Stromal cell of bone marrow (primary cell): ENCODE measurements at places on chromosomes 13 and 19.

DNA sequence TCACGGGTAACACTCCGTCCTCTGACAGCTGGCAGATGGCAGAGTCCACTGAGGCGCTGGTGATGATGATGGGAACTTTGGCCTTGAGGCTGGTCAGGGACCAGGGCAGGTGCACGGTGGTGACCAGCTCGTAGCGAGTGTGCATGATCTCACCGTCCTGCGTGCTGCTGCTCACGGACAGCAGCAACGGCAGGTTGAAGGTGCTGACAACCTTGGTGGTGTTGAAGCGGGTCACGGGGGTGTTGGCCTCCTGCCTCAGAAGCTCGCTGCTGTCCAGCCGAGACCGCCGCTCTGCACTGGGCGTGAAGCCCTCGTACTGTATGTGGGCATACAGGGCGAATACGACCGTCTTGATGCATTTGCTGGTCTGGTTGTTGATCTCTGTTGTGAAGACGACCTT lies 11.6 kb downstream of the ARRDC5 start:
- DNase-seq, result no peak

DNA sequence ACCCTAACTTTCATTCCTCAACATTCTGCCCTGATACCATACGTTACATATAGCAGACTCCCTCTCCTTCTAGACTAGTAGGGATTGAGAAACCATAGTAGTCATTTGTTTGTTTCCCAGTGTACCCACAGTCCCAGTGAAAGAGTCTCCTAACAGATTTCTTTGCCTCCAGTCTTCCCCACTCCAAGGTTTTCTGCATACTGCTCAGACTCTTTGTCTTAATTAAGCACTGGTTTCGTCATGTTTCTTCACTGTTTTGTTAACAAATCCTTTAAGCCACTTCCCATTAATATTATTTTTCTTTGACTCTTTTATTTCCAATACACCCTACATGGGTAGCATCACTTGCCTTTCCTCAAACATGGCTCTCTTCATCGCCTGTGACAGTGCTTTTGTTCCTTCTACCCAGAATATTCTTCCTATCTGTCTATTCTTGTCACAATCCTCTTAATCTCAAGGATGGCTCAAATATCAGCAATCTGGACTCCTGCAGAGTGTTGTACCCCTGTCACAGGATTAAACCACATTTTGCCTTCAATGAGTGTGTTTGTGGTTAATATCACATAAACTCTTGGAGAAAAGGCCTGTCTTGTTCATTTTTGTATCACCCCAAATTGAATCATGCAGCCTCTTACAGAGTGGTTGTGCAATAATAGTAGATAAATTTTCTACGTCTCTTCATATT lies 92.7 kb upstream of the KLF12 start:
- peak; percentile 63 for DNase-seq

DNA sequence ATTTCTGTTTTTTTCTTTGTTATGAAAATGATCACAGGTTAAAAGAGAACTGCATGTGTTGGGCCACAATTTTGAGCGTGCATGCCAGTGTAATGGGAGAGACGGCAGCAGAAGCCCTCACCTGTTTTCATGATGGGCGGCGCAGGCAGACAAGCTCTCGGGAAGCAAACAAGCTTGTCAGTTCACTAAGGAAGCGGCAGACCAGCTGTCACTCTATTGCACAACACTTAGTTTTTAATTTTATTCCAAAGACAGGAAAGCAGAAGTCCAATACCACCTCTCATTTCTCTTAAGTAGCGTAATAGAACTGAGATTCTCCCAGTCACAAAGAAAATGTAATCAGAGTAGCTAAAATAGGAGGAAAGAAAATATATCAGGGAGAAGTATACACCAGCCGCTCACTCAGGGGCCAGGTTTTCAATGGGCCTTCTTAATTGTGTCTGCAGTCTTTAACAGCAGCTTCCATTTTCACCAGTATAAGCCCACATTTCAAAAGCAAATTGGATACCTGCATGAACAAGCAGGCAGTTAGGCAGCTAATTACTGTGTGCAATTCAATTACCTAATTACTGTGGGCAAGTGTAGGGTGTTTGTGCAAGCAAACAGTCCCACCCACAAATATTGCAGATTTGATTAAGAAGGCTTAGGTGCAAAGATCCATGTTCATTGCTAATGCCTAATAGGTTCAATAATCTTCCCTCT lies 711.4 kb downstream of the DIAPH3 start:
- no peak for DNase-seq

GRCh38 chr19:33826521-33826920 lies 29.9 kb downstream of the KCTD15 start:
- DNase-seq, result no peak

GRCh38 chr13:73602295-73602694 lies 531.9 kb downstream of the KLF12 start:
- no peak for DNase-seq

- peak; percentile 38 for DNase-seq
These were observed 113.7 kb downstream of the RFC3 start for GRCh38 chr13:33931397-33932311.

DNA sequence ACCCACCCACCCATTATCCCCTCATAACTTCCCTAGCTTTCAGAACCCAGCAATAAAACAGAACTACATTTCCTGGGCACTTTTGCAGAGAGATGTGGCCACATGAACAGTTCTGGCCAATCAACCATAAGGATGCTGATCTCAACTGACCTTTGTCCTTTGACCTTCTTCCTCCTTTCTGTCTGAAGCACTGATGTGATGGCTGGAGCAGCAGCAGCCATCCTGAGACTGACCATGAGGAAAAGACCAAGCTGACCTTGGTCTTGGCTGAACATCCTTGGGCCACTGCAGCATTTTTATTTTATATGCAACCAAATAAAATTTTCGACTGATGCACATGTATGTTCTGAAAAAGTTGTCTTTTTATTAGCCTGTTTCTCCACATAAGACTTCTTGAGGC lies 33.1 kb upstream of the CACNA1A start:
- DNase-seq, result no peak

GRCh38 chr19:29628661-29629385 lies 22.7 kb downstream of the POP4 start:
- DNase-seq, result no peak

- DNase-seq, result no peak
These were observed 1.1 kb downstream of the ARL11 start for GRCh38 chr13:49629196-49629938.

GRCh38 chr13:99329477-99329876 lies 22.3 kb upstream of the GPR183 start:
- no peak for DNase-seq

DNA sequence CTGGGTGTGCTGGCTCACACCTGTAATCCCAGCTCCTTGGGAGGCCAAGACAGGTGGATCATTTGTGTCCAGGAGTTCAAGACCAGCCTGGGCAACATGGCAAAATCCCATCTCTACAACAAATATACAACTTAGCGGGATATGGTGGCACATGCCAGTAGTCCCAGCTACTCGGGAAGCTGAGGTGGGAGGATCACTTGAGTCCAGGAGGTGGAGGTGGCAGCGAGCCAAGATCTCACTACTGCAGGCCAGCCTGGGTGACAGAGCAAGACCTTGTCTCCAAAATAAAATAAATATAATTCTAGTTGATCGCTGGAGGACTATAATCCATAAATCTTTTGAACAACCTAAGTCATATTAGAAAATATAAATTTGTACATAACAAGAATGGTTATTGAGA lies 1061.5 kb upstream of the PCDH9 start:
- no peak for DNase-seq

GRCh38 chr19:8001995-8002849 lies 3.2 kb downstream of the ELAVL1 start:
- peak; percentile 50 for DNase-seq

GRCh38 chr19:7560255-7560654 lies 24.7 kb downstream of the PNPLA6 start:
- DNase-seq, result no peak

DNA sequence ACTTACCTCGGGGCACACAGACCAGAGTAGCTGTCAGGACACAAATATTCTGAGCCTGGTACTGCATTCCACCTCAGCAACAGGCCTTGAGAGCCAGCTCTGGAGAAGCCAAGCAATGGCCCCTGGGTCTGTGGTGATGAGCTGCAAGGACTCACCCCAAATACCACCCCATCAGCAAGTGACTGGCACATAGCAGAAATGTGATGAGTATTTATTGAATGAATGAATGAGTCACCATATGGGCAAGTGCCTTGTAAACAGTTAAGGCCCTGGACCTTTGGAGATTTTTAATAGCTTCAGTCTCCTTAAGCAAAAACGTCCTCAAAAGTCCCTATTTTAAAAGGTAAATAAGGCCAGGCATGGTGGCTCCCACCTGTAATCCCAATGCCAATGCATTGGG lies 18.2 kb downstream of the GSX1 start:
- no peak for DNase-seq

- DNase-seq, result no peak
These were observed 4.0 kb upstream of the FTL start for GRCh38 chr19:48961051-48961649.

- no peak for DNase-seq
These were observed 118.6 kb downstream of the DLEU7 start for GRCh38 chr13:50724913-50725312.

DNA sequence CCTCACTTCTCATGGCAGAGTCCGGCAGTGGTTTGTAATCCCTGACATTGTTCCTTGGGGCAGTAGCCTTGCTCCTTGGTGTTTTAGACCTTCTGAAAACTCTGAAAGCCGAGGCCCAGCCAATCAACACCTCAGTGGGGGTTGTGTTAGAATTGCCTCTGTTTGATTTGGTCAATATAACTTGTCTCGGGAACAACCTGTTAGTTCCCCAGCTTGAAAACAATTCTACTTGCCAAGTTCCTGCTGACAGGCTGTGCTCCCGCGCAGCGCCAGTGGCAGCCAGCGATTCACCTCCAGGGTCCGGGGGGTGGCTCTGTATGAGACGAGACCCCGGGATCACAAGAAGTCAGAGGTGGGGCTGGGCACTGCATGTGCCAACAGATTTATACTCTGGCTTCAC lies 81.4 kb upstream of the MEDAG start:
- DNase-seq, result no peak

DNA sequence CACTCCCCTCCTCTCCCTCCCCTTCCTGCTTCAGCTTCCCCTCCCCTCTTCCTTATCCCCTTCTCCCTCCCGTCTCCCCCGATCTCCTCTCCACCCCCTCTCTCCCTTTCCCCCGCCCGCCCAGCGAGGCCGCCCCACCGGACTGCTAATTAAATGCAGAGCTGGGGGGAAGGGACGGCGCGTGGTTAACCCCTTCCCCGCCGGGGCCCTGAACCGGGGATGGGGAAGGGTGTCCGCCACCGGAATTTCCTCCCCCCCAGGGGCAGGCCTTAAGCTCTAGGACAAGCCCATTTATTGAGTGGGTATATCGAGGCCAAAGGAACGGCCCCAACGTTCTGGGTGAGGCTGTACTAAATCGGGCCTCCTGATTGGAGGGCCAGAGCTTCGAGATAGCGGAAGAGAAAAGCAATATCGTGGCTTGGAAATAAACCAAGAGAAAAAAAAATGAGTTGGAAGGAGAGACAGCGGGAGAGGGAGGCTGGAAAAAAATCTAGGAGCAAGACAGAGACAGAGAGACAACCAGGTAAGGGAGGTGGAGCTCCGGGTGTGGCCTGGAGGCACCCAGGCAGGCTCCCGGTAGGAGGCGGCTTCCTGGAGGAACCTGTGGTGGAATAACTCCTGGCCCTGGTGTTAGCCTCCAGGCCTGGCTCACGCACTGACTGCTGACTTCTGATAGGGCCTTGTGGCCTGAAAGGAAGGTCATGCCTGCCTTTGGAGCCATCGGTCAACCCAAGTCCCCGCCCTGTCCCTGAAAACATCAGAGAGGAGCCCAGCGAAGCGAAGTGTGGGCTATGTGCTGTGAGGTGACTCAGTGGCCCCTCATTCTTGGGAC lies 11.6 kb upstream of the JUND start:
- peak; percentile 29 for DNase-seq

DNA sequence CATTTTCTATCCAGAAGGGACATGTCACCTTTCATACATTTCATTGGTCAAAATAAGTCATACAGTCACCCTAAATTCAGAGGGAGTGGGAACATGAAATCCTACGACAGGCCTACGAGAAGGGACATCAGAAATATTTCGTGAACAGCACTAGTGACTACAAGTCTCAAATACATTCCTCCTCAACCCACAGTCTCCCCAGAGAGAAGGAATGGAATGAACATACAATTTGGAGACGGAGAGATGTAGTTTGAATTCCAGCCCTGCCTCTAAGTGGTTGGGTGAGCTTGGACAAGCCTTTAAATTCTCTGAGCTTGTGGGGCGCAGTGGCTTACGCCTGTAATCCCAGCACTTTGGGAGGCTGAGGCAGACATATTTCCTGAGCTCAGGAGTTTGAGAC lies 9.9 kb downstream of the SERTM1 start:
- DNase-seq, result no peak

DNA sequence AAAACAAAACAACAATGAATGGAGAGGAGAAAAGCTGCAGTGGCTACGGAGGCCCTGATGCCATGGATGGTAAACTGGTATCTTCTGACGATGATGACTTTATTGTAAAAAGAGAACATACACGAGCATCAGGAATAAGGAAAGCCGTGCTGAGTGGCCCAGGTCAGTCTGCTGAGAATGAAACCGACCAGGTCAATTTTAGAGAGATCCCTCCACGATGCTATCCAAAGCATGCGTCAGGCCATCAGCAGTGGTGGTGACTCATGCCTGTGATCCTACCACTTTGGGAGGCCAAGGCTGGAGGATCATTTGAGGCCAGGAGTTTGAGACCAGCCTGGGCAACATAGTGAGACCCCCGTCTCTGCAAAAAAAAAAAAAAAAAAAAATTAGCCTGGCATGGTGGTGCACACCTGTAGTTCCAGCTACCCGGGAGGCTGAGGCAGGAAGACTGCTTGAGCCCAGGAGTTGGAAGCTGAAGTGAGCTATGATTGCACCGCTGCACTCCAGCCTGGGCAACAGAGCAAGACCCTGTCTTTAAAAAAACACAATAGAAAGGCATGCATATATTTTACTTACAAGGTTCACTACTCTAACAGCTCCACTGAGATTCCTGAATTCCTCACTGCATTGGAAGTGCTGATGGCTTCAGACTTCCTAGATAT lies 62.3 kb downstream of the GADD45B start:
- DNase-seq, result no peak

GRCh38 chr19:38375748-38376147 lies 1.4 kb downstream of the PSMD8 start:
- no peak for DNase-seq

- no peak for DNase-seq
These were observed 22.1 kb downstream of the WTIP start for GRCh38 chr19:34503531-34504272.

DNA sequence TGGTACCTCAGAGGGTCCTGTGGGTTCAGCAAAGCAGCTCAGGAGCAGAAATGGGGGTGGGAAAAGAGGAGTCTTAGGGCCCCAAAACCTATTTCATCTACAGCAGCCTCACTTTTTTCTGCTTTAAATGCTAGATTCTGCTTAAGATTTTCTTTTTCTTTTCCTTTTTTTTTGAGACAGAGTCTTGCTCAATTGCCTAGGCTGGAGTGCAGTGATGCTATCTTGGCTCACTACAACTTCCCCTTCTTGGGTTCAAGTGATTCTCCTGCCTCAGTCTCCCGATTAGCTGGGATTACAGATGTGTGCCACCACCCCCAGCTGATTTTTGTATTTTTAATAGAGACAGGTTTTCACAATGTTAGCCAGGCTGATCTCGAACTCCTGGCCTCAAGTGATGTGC lies 30.7 kb upstream of the WDFY2 start:
- no peak for DNase-seq
